ENCODE measurements at places on chromosomes 2 and 18.

- DNase-seq, result no peak
Measured at GRCh38 chr18:56902653-56903052, 244.2 kb upstream of the BOD1L2 start.

- DNase-seq, result no peak
Measured at GRCh38 chr2:217031445-217031844, 171.6 kb upstream of the TNP1 start.

DNA sequence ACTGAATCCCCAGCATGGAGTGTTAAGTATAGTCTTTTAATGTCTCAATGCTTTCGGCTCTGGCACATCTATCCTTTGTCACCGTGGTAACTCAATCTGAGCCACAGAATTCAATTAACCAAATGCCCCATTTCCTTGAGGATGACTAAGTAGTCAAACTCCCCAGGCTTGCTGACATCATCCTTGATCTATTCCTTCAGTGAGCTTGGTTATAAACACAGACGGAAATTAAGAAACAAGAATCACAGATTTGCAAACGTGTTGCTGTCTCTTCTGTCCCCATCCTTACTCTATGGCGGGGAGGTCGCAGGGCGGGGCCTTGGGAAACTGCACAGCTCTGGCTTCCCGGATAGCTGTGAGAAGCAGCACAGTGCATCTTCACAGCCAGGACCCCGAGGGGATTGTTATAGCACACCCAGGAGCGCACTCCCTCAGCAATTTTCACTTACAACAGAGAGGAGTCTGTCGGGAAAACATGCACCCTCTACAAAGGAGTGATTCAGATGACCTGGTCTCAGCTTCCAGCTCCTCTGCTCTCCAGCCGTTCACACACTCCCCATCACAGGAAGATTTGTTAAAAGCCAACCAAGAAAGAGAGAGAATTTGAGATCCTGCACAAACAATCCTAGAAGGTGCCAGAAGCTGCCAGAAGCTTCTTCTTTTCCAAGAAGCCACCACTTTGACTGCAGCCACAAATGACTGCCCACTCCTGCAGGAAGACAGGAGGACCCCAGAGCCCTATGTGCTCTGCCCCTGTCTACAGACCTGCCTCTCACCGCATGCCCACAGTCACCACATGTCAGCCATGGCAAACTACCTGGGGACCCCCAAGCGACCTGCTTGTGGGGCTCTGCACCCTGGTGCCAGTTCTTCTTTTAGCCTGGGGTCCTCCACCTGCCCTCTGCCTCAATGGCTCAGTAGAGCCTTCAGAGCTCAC lies 44.9 kb upstream of the YWHAQ start:
- no peak for DNase-seq

- no peak for DNase-seq
Measured at GRCh38 chr2:196925051-196925767, 1.3 kb downstream of the PGAP1 start.

DNA sequence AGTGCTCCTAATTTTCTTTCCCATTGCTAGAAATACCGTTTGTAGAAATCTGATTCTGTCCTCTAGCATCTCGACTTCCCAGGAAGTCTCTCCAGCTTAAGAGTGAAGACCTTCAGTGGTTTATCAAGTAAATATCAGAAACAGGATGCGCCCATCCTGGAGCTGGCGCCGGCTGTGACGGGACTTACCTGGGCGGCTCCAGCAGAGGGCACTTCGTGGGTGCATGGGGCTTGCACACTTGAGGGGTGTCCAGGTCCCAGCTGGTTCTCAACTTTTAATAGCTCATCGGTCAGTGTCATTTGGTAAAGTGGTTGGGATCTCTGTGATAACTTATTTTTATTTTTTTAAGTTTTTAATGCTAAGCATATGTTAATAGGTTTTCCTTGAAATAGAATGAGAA lies 167.0 kb upstream of the TPO start:
- DNase-seq, result no peak
